ENCODE measurements at places on chromosomes 4 and X. TPM values are rescaled to one million over a fixed set of nuclear protein-coding genes. Genes with fewer than 3 reads are reported as not detected.

DNA sequence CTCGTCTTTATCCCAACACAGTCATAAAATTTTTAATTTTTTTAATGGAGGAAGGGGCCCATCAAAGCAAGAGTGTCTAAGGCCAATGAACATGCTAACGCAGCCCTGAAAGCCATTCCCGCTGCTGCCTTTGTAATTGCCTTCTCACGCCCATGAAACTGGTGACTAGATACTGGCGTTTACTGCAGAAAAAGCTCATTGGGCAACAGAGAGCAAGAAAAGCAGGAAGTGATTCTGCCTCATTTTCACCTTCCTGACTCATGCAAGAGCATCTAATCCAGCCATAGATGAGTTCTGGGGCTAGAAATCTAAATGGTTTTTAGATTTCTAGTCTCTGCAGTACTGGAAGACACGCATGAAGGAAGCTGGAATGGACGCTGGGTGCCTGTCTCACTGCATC, 72.5 kb downstream of the ANXA3 start:
- no peak for DNase-seq

DNA sequence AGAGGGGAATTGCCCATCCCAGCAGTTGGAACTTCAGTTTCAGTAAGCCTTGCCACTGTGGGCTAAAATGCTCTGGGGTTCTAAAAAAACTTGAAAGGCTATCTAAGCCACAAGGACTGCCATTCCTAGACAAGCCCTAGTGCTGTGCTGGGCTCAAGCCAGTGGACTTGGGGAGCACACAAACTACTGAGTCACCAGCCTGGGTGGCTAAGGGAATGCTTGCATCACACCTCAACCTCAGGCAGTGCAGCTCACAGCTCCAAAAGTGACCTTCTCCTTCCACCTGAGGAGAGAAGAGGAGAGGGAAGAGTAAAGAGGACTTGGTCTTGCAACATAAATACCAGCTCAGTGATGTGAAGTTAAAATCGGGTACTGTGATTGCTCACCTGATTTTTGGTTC, 116.7 kb upstream of the GLRA2 start:
- DNase-seq: no peak

DNA sequence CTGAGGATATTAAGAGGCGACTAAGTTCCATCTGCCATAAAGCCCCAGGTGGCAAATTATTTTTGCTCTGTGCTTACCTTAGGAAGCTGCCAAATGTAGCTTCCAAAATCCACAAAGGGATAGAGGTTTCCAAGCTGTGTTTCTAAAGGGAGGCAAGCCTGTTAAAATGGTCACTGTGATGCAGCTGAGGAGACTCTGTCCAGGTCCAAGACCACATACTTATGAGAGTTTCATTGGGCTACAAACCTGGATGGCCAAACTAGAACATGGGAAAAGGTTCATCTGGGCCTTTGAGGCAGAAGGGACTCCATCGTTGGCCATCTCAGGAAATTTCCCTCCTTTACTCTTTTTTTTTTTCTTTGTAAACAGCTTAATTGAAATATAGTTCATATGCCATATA, 306.9 kb upstream of the FGF13 start:
- no peak for DNase-seq

Gene DACH2
- total RNA-seq: not detected

Gene CAPN6
- 35.6 TPM for total RNA-seq

Gene MAGIX
- 18.3 TPM for total RNA-seq
